NCI-H524 treated with DMSO at 0.1 percent for 48 hours (cell line): ENCODE measurements at places on chromosomes 4 and X.

GRCh38 chrX:105477351-105477750 lies 256.9 kb upstream of the TEX13A start:
- DNase-seq = no peak

DNA sequence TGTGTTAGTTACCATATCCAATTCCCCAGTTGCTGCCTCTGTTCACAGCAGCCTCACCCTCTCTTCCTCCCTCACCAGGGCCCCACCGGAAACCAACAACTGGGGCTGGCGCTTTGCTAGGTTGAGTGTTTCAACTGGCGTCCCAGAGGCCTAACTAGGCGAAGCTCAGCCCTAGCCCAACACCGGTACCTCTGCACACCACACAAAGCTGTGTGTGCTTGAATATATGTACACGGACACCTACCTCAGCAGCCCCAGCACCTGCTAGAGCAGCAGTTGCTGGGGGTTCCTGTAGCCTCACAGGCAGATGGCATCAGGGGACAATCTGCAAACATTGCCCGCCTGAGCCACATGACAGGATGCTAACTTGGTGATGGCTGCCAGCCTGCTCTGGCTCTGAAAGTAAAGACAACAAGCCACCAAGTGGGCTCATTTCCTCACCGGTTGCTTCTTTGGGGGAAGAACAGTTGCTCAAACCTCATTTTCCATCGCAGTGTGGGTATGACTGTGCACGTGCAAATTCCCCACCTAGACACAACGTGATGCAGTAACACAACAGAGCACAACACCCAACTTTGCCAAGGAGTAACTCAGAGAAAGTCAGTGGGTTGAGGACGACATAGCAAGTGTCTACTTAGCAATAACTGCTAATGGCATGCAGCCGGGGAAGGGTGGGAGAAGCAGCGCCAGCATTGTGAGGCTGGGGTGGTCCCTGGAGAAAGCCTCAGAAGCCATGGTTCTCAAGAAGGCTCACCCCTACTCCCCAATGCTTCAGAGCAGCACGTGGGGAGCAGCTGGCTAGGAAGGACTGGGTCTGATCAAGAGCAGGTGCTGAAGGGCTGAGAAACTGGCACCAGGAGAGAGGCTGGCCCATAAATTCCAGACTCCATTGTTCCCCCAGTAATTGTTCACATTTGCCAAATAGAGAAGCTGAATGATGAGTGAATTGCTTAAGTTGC lies 139.5 kb downstream of the SH3KBP1 start:
- DNase-seq = no peak

DNA sequence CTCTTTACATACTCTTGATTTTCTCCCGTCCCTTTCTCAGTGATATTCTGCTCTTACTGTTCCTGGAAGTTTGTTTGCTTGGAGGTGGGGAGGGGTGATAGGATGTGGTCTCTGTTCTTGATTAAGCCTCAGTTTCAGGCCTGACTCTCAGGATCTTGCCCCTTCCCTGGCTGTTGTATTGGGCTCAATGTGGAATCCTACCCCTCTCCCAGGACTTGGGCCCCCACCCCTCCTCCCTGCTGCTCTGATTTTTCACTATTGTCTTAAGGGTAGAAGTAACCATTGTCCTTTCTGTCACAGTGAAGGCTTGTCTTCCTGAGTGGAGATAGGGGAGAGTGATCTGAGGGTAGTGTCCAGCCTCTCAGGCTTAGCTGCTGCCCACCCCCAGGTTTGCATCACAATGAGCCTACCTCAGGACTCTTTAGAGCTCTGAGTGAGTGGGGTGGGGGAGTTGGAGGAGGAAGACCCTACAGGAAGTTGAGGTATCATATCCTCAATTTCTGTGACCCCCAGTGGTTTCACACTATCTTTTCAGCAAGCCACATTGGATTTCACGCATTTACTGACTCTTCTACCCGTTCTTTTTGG lies 16.5 kb downstream of the CDKL5 start:
- no peak for DNase-seq

GRCh38 chr4:128868758-128869157 lies 59.3 kb downstream of the JADE1 start:
- DNase-seq = no peak

DNA sequence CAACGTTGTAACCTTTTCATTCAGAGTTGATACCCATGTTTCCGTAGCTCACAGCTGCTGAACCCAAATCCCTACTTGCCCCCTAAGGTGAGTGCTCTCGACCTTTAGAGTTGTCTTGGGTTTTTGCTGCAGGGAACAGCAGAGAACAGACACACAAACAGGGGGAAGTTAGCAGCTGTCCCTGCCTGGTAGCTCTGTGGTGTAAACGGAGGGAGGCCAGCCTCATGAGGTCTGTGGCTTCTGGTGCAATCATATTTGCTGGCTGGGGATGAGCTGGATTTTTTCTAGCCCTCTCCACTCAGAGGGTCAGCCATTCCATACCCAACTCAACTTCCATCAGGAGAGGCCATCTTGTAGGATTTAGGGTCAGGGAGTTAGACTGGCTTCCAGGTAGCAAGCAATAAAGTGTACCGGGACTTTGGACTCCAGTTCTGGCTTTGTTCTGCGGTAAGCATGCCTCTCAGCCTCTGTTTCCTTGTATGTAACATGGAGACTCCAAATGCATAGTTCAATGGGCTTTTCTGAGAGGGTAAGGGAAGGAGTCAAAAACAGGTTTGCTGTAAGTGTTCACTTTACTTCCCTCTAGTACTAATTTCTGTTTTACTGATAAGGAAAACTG lies 218.9 kb downstream of the MID1IP1 start:
- DNase-seq = no peak

- DNase-seq = no peak
These were observed 408.9 kb upstream of the CTSO start for GRCh38 chr4:156362581-156362980.

- no peak for DNase-seq
These were observed 2.6 kb downstream of the CXCL6 start for GRCh38 chr4:73839071-73839470.

- DNase-seq = no peak
These were observed 105.1 kb downstream of the NFKB1 start for GRCh38 chr4:102606261-102606660.

GRCh38 chrX:134599184-134599914 lies 58.9 kb downstream of the PLAC1 start:
- DNase-seq = no peak

GRCh38 chr4:182770259-182770995 lies 146.8 kb downstream of the DCTD start:
- DNase-seq = no peak

- no peak for DNase-seq
These were observed 44.8 kb downstream of the SMARCA1 start for GRCh38 chrX:129478516-129478915.
